ENCODE measurements at places on chromosomes 4 and X.

GRCh38 chr4:52862639-52863161 is 583 bp downstream of the RASL11B start:
- DNase-seq, result no peak

- DNase-seq, result no peak
These were observed 567.4 kb upstream of the GALNT7 start for GRCh38 chr4:172601195-172601594.

DNA sequence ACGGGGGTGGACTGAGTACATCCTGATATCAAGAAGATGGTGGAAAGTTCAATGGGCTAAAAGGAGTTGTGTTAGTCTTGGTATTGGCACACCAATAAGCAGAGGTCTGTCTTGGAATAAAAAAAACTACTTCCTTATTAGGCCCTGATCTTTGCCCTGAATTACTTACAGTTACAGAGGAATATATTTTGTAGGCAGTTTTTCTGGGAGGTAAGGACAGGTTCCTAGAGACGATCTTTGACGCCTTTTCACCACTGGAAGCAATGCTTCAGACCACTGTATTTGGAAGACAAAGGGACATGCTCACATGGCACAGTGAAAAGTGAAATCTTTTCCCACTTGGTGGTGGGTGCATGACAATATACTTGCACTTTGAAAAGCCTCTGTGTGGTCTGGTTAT is 618 bp upstream of the XK start:
- DNase-seq, result no peak

DNA sequence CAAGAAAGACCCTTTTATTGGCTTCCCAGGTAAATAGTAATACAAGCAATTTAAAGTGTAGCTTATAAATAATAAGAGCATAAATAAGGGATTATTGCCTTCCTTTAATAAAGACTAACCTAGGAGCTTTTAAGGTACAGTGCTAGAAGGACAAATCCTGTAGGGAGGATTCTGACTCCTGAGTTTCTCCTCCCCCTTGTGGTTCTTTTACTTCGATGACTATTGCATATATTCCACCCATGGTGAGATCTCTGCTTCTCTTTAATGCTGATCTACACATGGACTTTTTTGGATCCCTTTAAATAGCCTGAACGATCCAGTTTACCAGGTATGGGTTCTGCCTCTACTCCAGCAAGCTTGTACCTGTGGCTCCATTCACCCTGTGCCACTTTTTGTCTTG is 2.5 kb downstream of the GALNT7 start:
- no peak for DNase-seq

GRCh38 chrX:107924136-107924746 is 57.9 kb downstream of the TEX13B start:
- no peak for DNase-seq

DNA sequence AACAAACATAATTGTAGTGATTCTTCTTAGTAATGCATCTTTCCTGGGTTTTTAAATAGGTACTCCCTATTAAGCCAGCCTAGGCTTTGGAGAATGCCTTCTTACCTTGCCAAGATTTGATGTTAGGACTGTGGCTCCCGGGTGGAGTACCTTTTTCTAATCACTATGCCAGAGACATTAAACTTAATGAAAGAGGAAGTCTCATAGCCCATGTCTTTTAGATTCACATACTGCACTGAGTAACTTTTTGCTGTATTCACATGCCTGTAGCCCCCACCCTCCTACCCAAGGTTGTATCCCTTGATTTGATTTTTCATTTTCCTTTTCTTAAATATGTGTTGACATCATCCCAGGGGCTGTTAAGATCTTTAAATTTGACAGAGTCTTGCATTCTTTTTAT is 104.2 kb upstream of the TLR2 start:
- no peak for DNase-seq

DNA sequence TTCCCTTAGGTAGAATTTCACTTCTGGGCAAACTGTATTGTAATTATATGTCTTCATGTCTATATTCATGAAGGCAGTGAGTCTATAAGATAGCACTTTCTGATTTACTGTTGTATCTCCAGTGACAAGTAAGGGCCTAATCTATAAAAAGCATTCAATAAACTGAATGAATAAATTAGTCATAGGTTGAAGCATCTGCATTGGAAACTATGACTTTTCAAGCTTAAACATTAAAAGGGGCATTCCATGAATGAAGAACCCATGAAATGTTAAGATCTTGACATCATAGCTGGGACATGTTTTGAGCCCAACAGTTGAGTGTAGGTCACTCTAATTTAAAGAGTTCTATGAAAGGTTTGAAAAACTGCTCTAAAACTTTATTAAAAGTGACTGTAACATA is 159.3 kb upstream of the LCORL start:
- DNase-seq, result no peak

- DNase-seq, result no peak
These were observed 863 bp upstream of the RAB33A start for GRCh38 chrX:130170752-130171445.

- no peak for DNase-seq
These were observed 14.6 kb downstream of the SMIM20 start for GRCh38 chr4:25928379-25929297.

DNA sequence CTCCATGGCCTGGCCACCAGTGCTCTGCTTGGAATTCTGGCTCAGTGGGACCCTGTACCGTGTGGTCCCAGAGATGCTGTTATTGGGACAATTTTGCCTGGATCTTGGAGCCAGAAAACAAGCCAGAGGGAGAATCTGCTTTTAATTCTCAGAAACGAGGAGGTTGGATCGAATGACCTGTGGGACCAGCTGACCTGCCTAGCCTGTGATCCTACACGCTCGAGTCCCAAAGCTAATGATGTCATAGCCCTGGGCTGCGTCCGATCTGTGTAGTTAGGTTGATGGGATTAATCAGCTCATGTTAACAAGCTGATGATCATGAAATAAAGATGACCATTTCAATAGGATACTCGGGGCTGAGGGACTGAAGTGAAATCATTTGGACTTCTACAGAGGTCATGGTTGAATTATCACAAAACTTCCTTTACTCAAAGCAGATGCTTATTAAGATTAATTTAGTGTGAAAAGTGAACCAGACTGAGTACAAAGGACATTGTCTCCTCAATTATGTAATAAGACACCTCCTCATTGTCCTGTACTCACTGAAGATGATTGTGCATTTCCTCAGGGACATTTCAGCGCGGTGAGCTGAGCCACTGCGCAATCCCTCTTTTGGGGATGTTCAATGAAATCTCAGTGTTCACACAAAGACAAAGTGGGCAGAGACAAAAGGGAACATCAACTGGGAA is 51.9 kb upstream of the STX18 start:
- DNase-seq, result no peak

DNA sequence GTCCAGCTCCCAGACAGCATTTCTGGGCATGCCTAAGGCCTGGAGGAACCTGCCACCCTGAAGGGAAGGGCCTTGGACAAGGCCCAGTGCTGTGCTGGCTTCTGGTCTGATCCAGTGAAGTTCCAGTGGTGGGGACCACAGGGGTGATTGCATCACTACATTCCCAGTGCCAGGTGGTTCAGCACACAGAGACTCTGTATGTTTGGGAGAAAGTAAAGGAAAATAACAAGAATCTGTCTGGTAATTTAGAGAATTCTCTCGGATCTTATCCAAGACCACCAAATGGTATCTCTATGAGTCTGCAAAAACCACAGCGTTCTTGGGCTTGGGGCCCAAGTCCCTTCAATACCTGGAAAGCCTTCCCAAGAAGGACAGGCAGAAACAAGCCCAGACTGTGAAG is 131.8 kb upstream of the MAD2L1 start:
- no peak for DNase-seq

- no peak for DNase-seq
These were observed at the start of gene ARMCX1 for GRCh38 chrX:101550362-101550750. ARMCX1 (plus strand) TSS chrX:101550547; CDS start chrX:101552931, 2,384 bp downstream.

- DNase-seq, result no peak
These were observed 7.0 kb downstream of the LRCH2 start for GRCh38 chrX:115226929-115227328.

DNA sequence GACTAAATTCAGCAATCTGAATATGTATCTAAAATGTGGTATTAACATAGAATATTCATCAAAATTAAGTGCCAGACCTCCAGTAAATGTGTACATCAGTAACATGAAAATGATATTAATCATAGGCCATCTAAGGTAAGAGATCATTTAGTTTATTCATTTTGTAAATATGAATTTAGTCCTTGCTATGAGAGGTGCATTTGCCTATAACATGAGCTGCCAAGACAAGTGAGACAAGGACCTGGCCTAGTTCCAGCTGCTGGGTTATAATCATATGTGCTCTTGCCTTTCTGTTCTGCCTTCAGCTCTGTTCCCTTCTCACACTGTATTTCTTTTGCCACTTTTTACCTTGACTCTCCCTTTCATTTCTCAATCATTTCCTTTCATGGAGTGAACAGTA is 160.0 kb downstream of the STIM2 start:
- DNase-seq, result no peak

DNA sequence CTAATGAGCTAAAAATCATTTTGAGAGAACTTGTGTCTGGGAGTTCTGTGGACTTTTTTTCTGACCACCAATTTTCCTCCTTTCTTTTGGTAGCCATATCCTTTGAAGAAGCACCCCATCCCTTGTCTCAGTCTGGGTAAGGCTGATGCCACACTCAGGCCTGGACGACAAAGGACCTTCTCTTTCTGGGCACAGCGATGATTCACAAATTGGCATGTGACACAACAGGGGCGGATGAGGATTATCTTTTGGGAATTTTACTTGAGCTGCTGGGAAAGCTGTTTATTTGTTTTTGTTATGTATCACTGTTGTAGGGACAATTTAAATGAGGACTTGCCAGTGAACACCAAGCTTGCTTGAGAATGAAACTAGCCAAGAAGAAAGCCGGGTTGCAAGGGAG is 233.4 kb upstream of the HAND2 start:
- no peak for DNase-seq

GRCh38 chrX:72050011-72050410 is 81.7 kb downstream of the RTL5 start:
- no peak for DNase-seq

- no peak for DNase-seq
These were observed 47.1 kb upstream of the HPGDS start for GRCh38 chr4:94389595-94390267.

DNA sequence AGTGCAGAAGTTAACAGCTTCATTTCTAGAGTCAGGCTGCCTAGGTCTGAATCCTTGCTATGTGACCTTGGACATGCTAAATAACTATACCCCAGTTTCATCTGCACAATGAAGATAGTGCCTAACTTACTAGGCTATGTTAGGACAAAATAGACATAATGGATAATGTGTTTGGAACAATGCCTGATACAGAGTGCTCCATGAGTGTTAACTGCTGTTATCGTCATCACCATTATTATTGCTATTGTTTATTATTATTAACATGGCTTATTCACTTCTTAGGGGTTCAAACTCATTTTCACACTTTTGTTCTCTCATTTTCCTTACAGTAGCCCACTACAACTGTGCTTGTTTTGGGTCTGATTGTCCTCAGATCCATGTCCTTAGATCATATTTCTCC is 467.7 kb downstream of the SH2D1A start:
- no peak for DNase-seq

DNA sequence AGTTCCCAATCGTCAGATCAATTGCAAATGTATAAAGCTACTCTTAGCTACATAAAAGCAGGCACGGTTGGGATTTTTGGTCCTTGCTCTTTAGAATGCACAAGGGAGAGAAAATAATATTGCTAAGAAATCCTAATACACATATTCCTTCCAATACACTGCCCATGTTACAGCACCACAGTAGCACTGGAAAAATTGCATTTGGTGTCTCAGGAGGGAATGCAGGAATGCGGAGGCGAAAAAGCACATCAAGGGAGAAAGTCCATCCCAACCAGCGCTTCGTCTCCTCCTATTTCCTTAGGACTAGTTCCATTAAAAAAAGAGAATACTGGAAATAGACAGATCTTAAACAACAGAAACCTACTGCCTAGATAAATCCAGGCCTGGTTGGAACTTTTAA is 23.9 kb downstream of the ADGRA3 start:
- DNase-seq, result no peak

DNA sequence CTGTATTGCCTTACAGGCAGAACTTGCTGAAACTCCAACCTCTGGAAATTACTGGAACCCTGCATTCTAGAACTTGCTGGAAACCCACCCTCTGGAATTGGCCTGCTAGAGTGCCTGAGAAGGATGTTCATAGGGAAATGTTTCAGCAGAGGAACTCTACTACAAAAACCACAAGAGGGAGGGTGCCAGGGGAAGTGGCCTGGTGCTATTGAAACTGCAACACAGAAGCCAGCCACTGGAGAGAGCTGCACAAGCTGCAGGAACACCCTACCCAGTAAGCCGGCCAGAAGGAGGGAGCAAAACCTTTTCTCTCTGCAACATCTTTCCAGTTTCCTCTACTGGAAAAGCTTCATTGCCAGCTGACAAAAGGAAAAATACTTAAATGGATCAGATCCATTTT is 2.5 kb upstream of the BRWD3 start:
- DNase-seq, result no peak

GRCh38 chr4:108117418-108118182 is 51.1 kb downstream of the LEF1 start:
- DNase-seq, result no peak

DNA sequence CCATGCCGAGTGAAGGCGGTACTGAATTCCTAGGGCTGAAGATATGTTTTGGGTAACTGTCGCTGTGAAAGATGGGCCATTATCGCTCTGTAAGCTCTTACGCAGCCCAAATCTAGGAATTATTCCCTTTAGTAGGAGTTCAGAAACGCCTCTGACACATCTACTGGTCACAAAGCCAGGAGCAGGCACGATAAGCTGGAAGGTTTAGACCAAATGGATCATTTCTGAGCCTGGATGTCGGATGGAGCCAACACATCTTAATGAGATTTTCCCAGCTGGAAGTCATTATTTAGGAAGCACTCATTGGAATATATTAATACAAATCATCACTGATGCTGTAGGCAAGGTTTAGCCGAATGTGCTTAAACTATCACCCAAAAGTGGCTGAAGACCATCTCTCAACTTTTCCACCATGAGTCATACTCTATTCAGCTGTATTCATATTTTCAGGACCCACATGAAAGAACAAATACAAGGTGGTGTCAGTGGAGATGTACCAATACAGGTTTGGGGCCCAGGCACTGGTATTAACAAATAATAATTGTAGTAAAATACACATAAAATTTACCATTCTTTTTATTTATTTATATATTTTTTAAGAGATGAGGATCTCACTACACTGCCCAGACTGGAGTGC is 34.2 kb upstream of the ATRX start:
- DNase-seq, result no peak

DNA sequence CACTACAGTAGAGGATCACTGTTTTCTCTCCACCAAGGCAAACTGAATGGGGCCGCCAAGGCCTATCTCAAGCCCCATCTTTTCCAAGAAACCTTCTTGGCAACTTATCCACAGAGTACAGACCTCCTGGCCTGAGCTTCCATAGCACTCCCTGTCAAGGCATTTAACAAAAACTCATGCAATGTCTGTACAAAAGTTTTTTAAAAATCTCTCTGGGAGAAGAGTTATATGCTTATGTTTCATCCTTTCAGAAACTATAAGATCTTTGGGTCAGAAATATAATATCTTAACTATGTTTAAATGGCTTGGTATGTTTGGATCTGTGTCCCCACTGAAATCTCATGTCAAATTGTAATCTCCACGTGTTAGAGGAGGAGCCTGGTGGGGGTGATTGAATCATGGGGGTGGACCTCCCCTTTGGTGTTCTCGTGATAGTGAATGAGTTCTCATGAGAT is 13.6 kb downstream of the ADAMTS3 start:
- no peak for DNase-seq

All from stimulated activated CD4-positive, alpha-beta T cell treated with anti-CD3 and anti-CD28 coated beads, Interleukin-1b, Interleukin-23, amount 100 ng/mL, for 24 hours (primary cell).